ENCODE measurements at places on chromosomes 7 and 10.

DNA sequence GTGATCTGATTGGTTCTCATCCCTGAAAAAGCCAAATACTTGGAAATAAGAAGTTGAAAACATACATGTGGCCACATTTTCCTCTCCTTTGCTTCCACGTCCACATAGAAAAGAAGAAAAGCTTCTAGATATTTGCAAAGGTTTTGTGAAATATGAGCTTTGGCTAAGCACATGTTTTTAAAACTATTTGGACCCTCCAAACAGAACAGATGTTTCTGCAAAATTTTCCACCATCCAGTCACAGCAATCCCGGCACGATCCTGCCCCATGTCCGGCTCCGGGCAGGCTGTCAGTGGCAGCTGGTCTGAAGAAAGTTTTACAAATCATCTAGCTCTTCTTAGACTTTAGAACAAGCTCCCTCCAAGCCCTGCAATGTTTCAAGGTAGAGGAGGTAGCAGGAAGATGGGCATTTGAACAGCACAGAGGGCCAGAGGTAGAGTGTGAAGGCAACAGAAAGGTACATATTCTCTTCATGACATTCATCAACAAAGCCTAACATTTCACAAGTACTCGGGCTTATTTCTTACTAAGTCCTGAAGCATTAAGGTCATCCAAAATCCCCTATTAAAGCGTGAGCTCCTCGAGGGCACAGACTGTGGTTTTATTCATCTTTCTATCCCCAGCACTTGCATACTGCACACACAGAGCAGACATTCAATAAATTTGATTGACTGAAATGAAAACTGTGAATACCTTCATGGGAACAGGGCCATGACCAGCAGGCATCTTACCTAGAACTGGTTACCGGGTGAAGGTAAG is 110.1 kb downstream of the JAZF1 start:
- no peak for DNase-seq

DNA sequence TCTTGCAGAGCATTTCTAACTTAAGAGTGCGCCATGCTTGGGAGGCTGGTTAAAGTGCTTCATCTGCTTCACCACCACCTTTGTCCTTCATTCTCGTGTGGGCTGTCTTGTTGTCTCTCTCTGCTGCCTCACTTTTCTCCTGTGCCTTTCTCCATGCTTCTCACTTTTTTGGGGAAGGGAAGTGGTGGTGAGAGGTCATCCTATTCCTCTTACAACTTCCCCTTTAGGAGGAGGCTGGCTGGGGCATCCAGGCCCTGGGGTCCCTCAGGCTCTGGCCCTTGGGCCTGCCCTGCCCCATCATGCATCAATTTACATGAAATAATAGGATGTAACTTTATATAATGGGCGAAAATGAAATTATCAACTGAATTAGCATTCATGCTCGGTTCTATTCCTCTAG is 39.9 kb upstream of the PIP4K2A start:
- no peak for DNase-seq

- DNase-seq: no peak
Observed at GRCh38 chr7:83502636-83503035, 146.3 kb downstream of the SEMA3E start.

DNA sequence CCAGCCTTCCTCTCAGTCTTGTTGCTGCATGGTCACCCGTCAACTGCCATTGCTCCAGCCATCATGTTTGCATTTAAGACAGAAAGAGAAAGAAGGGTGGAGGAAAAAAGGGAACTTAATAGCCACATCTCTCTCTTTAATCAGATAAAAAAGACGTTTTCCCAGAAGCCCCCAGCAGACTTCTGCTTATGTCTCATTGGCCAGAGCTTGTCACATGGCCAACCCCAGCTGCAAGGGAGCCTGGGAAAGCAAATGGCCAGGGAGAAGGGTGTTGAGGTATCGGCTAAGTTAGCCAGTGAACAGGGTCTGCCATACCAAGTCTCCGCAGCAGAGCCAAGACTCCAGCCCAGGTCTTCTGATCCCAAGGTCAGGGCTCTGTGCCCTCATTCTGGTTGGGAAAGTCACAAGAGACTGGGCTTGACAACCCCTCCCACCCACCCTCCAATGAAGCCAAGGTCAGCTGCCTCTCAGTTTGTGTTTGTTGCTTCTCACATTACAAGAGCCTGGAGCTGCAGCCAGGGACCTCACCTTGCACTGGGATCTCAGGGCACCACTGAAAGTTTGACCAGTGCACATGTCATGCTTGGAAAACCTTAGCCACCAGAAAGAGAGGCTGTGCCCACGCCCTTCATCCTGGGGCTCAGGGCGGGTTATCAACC is 80.3 kb upstream of the LYZL2 start:
- DNase-seq: peak; percentile 49

DNA sequence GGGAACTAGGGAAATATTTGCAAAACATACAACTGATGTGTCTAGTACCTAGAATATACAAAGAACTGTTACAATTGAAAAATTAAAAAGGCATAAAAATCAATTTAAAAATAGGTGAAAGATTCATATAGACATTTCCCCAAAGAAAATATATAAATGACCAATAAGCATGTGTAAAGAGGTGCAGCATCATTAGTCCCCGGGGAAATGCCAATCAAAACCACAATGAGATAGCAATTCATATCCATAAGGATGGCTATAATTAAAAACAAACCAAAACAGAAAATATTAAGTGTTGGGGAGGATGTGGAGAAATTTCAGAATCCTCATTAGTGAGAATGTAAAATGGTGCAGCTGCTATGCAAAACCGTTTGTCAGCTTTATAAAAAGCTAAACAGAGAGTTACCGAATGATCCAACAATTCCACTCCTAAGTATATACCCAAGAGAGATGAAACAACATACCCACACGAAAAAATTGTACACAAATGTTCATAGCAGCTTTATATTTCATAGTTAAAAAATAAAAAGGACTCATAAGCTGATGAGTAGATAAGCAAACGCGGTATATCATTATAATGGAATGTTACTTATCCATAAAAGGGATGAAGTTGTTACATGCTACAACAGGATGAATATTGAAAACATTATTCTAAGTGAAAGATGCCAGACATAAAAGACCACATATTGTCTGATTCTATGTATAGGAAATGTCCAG is 210.1 kb upstream of the INHBA start:
- DNase-seq: no peak

- DNase-seq: no peak
Observed at GRCh38 chr10:124661660-124662180, 82.5 kb downstream of the FAM53B start.

GRCh38 chr7:158355456-158356065 is 232.1 kb downstream of the PTPRN2 start:
- peak; percentile 8 for DNase-seq

GRCh38 chr7:22278660-22279059 is 78.3 kb downstream of the RAPGEF5 start:
- DNase-seq: no peak

DNA sequence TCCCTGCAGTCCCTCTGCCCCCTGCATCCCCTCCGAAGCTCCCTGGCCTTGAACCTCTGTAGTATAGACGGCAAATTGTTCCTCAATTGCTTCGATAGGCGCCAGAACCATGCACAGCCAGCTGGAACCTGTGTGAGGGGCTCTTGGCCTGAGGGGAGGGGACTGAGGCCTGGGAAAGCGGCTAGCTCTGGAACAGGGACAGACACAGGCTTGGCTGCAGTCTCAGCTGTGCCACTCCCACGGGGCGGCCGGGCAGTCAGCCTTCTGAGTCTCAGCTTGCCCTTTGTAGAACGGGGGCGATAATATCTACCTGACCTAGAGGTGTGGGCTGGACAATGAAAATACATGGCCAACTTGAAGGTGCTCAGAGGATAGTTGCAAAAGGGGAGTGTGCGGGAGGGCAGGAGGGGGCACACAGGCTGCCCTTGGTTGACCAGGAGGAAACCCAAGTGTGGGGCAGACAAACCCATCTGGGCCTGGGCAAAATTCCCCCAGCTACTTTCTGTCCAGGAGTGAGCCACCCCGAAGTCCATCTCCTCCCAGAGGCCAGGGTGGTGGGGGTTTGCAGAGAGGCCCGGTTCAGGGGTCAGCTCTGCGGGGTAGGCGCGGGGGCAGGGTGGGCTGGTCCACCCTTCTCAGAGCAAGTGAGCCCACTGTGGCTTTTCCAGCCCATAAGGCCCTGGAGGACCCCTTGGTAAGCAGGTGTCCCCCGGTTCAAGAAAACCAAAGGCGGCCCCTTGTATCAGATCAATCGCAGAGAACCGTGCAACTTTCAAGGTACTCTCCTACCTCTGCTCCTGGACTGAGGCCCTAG is 4.6 kb downstream of the CRYGN start:
- DNase-seq: no peak

DNA sequence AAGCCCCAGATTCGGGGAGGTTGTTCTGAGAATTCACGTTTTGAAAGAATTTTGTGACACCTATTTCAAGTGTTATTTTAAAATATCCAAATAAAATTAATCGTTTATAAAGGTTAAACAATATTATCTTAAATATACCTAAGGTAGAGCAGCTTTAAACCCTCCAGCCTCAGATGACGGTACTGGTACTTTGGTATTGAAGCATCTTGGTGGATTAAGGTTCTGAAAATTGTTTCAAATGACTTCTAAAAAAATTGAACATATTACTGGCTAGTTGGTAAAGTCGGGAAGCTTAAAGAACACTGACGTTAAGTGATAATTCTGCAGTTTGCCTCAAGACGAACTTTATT is 392 bp upstream of the HUS1 start:
- no peak for DNase-seq

DNA sequence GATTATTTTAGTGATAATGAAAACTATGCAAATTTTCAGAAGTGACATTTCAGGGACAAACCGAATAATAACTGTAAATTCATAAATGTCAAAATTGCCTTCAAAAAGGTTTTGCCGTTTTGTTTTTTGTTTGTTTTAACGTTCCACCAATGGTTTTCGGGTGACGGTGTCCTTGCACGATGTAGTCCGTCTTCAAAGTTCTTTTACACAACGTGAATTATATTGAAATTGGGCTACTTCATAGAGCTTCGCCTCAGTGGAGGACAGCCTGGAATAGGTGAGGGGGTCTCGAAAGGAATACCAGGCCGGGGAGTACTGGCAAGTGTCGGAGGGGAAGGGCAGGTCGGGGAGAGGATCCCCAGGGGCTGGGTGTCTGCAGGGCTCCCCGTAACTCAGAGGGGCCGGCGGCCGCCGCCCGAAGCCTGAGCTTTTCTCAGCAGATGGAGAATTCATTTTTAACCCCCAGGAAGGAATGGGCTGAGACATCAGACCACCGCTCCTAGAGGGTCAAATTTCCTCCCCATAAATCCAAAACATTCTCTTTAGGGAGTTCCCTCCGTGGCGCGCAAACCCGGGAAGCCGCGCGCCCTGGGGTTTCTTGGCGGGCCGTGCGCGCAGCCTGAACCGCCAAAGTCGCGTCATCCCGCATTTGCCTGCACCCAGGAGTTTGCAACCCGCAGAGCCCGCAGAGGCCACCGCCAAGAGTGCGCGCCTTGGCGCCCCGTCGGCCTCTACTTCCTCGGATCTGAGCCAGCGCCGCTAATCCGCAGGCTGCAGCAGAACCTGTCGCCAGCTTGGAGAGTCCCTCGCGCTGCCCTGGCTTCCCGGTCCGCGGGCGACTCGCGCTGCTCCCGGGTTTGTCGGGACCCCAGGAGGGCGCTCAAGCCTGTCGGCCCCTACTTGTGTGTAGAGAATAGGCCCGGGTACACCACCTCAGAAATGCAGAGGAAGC is 17.3 kb upstream of the EVX1 start:
- DNase-seq: no peak

DNA sequence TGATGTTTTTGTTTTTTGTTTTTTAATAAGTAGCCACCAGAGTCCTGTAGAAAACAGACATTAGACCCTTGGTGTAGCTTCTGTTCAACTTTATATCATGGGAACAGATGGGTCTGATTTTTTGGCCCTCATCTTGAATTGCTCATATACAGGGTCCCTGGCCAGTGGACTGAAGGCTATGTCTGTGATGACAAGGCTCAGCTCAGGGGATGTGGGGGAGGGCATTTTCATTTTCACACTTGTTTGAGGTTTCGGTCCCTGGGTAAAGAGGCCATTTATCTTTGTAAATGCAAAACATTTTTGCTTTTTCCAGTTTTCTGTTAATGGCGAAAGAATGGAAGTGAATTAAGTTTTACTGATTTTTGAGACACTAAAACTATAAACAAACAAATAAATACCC is 257.6 kb upstream of the PHYHIPL start:
- no peak for DNase-seq

DNA sequence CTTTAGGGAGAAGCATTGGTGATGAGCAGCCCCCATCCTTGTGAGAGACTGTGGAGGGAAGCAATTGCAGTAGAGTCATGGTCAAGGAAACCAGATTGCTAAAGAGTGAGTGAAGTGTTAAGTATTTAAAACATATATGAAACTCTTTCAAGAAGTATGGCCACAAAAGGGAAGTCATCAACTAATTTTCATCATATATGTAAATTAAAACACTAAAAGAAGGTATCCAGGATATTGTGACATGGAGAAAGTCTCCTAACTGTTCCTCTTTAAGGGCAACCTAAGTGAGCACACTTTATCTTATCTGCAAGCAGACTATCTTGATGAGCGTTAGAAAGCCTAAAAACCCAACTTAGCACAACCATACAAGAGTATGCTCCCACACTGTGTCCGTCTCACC is 69.7 kb downstream of the CD36 start:
- peak; percentile 76 for DNase-seq

GRCh38 chr7:34191771-34192479 is 286.6 kb downstream of the BMPER start:
- no peak for DNase-seq

GRCh38 chr7:130951976-130952876 is 218.2 kb upstream of the KLF14 start:
- no peak for DNase-seq

DNA sequence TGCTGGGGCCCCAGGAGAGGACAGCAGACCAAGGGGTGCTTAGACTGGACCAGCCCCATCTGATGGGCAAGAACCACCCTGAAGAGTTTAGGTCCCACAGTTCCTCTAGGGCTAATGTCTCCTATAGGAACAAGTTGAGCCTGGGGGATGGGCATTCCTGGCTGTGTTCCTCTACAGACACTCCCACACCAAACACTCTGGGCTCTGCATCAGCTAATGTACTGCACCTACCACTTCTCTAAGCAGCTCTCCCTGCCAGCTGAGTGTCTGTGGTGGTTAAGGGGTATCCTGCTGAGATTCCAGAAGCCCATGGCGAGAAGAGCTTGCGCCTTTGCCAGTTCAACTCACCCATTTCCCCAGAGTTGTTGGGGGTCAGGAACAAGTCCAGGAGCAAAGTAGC is 284.1 kb upstream of the CSTF2T start:
- DNase-seq: no peak

- peak; percentile 35 for DNase-seq
Observed at GRCh38 chr7:99975782-99976521, at the start of gene AZGP1. TSS of gene AZGP1 (minus strand) at chr7:99976031. CDS start at chr7:99976020, 11 bp downstream.

- no peak for DNase-seq
Observed at GRCh38 chr7:33850768-33851167, 54.6 kb upstream of the BMPER start.

DNA sequence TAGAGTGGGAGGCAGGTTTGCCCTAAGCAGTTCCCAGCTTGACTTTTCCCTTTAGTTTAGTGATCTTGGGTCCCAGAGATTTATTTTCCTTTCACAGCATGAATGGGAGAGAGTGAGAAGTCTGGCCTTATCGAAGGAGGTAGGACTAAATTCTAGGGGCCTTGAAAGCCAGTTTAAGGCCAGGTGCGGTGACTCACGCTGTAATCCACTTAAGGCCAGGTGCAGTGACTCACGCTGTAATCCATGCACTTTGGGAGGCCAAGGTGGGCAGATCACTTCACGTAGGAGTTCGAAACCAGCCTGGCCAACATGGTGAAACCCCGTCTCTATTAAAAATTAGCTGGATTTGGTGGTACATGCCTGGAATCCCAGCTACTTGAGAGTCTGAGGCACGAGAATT is 392.2 kb downstream of the ACTR3B start:
- no peak for DNase-seq

- DNase-seq: peak; percentile 3
Observed at GRCh38 chr7:120272701-120273475, at the start of gene KCND2. TSS of gene KCND2 (plus strand) at chr7:120273175.

- peak; percentile 15 for DNase-seq
Observed at GRCh38 chr10:78658645-78659597, 409.8 kb upstream of the ZMIZ1 start.
